ENCODE measurements at places on chromosomes 5 and 9.

- H3K4me3 ChIP-seq, result no peak overlapping the region
- H3K36me3 ChIP-seq, result peaks cover 80% of the 10 kb centered on the region
- peaks cover 8% of the 10 kb centered on the region for H3K4me1 ChIP-seq
- H3K27ac ChIP-seq, result no peak overlapping the region
These were observed 178.8 kb downstream of the TRIO start for GRCh38 chr5:14321936-14322335.

DNA sequence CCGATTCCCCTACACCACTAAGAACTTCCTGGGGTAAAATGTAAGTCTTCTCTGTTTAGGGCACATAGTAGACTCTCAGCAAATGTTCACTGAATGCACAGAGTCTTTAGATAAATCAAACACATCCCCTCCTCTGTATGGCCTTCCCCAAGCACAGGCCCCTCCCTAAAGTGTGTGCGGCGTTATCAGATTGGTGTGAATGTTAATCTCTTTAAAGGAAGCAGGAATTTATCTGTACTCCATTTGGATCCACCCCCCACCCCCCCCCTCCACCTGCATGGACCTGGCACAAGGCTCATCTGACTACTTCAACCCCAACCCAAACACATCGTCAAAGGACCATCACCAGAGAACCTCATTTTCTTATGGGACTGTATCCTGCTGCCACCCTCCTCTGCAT is 6.3 kb downstream of the PCDH1 start:
- no peak overlapping the region for H3K27ac ChIP-seq
- H3K4me1 ChIP-seq, result no peaks in the 10 kb centered on the region
- H3K36me3 ChIP-seq, result no peaks in the 10 kb centered on the region
- peaks cover 91% of the 10 kb centered on the region for H3K27me3 ChIP-seq
- no peak for DNase-seq

DNA sequence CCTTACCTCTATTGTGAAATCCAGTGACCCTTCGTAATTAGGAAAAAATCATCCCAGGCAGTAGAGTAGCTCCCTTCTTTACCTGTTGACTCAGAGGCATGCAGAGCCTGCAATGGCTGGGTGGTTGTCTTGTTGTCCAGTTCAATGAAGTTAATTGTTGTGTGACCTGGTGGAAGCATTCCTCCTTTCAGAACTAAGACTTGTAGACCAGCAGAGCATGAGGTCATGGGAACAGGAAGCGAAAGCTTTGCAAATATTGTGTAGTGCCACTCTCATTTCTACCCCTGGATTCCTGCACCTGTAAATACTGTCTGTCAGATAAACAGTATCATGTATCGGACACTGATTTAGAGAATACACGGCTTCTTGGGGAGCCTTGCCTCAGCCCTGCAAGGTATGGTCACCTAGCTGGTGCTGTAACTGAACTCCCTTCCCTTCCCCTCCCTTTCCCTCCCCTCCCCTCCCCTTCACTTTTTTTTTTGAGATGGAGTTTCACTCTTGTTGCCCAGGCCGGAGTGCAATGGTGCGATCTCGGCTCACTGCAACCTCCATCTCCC is 5.7 kb upstream of the PRXL2C start:
- no peak overlapping the region for H3K27ac ChIP-seq
- H3K4me1 ChIP-seq, result no peaks in the 10 kb centered on the region
- DNase-seq, result no peak
- no peaks in the 10 kb centered on the region for H3K27me3 ChIP-seq
- no peaks in the 10 kb centered on the region for H3K36me3 ChIP-seq

DNA sequence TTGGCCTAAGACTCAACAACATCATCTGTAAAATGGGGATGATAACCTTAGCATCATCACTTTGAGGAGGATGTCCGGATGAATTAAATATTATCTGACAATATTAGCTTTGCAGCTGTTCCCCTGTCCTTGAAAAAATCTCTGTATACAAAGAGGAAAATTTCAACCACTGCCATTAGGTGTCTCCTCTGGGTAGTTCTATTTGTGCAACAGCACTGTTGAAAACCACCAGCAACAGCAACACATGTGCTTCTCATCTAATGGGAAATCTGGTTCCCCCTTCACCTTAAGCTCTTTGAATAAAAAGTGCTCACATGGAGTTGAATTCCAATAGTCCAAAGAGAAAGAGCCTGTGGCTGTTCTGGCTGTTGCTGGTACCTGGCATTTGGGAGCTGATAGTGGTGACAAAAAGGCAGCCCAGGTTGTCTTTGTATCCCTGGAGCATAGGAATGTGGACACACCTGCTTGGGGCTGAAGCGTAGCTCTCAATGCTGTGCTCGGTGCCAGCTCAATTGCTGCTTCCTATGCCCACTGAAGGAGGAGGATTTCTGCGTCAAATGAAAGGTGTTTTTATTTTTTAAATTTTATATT is 322.1 kb upstream of the MSX2 start:
- no peak for DNase-seq
- no peaks in the 10 kb centered on the region for H3K27me3 ChIP-seq
- no peak overlapping the region for H3K27ac ChIP-seq
- no peaks in the 10 kb centered on the region for H3K4me1 ChIP-seq
- H3K4me3 ChIP-seq, result no peak overlapping the region

DNA sequence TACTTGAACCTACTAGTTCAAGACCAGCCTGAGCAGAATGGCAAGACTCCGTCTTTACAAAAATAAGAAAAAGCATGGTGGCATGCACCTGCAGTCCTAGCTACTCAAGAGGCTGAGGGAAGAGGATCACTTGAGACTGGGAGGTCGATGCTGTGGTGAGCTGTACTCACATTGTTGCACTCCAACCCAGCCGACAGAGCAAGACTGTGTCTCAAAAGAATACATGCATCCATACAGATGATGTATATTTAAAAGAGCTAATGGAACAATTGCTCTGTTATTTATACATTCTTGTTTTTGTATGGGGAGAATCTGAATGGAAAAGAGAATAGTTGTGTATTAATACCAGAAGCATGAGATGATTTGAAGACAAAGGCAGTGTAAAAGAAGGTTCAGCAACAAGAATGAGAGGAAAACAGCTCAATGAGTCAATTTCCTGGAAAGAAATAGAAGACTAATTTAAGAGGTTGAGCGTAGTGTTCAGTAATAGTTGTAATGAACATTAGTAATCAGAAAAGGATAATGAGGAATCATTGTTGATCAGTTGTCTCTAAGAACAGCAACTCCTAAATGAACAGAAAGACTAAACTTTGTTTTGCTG is 1.9 kb upstream of the LRRC70 start:
- H3K27ac ChIP-seq, result peak overlapping the region; percentile 38
- H3K4me1 ChIP-seq, result peaks cover 5% of the 10 kb centered on the region
- H3K27me3 ChIP-seq, result no peaks in the 10 kb centered on the region
- H3K4me3 ChIP-seq, result no peak overlapping the region
- DNase-seq, result no peak

- no peaks in the 10 kb centered on the region for H3K27me3 ChIP-seq
- H3K27ac ChIP-seq, result no peak overlapping the region
- no peaks in the 10 kb centered on the region for H3K36me3 ChIP-seq
- no peak for DNase-seq
These were observed 339.7 kb downstream of the RAB3C start for GRCh38 chr5:58922461-58923171.

DNA sequence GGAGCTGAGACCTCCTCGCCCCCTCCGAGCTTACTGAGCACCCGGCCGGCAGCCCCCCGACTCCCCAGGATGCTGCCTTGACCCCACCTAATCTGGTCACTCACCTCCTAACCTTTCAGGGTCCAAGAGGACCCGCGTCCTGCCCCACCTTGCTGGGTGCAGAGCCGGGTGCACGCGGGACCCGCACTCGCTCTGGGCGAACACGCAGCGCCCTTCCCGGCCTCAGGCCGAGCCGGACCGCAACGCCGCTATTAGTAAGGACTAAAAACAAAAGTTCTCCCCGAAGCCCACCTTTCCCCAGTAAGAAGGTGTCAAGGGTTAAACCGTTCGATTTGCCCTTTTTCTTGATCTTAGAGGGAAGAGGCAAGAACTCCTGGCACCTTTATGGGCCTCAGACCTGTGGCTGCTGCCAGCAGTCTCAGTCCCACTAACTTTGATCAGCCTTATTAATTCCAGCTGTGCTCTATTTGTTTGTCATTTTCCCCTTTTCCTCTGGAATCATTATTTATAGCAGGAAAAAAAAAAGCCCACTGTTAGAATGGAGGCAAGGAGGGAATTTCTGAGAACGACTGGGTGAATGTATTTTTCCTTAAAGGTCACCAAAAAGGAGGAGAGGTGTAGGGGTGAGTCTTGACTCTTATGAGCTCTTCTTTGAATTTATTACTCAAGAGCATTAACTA is 10.5 kb downstream of the IRX2 start:
- no peak for DNase-seq
- H3K27ac ChIP-seq, result no peak overlapping the region
- H3K4me1 ChIP-seq, result peaks cover 7% of the 10 kb centered on the region
- H3K27me3 ChIP-seq, result 0 out of 2 replicates have a peak, but pooled peaks cover 3% of the 10 kb centered on the region
- peaks cover 14% of the 10 kb centered on the region for H3K36me3 ChIP-seq

DNA sequence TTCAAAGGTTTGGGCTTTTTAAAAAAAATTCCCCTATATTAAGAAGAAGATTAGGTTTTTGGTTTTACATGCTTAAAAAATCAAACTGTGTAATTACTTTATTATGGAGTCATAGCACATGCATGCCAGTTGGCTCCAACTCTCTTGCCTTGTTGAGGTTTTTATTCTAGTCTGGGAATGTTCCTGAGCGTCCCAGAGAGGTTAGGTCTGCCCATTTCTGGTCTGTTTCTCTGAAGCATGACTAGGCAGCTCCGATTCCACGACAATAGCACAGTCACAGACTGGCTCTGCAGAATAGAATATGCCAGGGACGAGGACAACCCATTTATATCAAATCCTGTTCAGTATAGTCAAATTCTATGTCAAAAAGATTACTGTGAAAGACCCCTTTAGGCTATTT is 217.0 kb downstream of the PCSK5 start:
- no peaks in the 10 kb centered on the region for H3K27me3 ChIP-seq
- H3K27ac ChIP-seq, result no peak overlapping the region
- no peaks in the 10 kb centered on the region for H3K36me3 ChIP-seq
- no peak overlapping the region for H3K4me3 ChIP-seq
- no peak for DNase-seq
- no peaks in the 10 kb centered on the region for H3K4me1 ChIP-seq

DNA sequence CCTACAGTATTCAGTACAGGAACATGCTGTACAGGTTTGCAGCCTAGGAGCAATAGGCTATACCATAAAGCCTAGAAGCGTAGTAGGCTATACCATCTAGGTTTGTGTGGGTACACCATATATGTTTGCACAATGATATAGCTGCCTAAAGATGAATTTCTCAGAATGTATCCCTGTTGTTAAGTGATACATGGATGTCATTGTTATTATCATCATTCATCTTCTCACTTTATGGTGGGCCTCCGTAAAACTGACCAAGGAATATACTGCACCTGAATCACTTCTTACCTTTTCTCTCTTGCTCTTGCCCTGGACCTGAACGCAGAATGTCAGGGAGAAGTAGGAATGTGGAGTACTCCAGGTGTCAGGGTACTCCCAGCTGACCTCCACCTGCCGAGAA is 11.8 kb downstream of the IL12B start:
- no peaks in the 10 kb centered on the region for H3K27me3 ChIP-seq
- H3K4me3 ChIP-seq, result no peak overlapping the region
- no peak overlapping the region for H3K27ac ChIP-seq
- no peak for DNase-seq
- no peaks in the 10 kb centered on the region for H3K36me3 ChIP-seq

- H3K36me3 ChIP-seq, result no peaks in the 10 kb centered on the region
- DNase-seq, result no peak
- H3K4me1 ChIP-seq, result no peaks in the 10 kb centered on the region
- no peaks in the 10 kb centered on the region for H3K27me3 ChIP-seq
- H3K4me3 ChIP-seq, result no peak overlapping the region
These were observed 38.7 kb downstream of the CDC42SE2 start for GRCh38 chr5:131302506-131302905.

DNA sequence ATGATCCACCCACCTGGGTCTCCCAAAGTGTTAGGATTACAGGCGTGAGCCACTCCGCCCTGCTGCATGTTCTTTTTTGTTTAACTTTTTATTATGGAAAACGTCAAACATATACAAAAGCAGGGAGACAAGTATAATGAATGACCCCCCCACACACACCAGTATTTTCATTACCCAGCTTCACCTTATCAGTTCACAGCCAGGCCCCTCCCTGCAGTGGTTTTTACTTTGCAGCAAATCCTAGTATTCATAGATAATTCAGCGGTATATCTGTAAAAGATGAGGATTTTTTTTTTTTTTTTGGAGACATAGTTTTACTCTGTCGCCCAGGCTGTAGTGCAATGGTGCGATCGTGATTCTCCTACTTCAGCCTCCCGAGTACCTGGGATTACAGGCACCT is 2.3 kb downstream of the POMT1 start:
- peaks cover 19% of the 10 kb centered on the region for H3K36me3 ChIP-seq
- no peaks in the 10 kb centered on the region for H3K27me3 ChIP-seq
- no peak overlapping the region for H3K4me3 ChIP-seq
- H3K4me1 ChIP-seq, result peaks cover 18% of the 10 kb centered on the region
- no peak for DNase-seq

GRCh38 chr9:82969291-82969690 is 93.7 kb downstream of the RASEF start:
- H3K27ac ChIP-seq, result no peak overlapping the region
- H3K27me3 ChIP-seq, result no peaks in the 10 kb centered on the region
- H3K36me3 ChIP-seq, result no peaks in the 10 kb centered on the region
- no peaks in the 10 kb centered on the region for H3K4me1 ChIP-seq

- no peak for DNase-seq
- no peak overlapping the region for H3K27ac ChIP-seq
- H3K36me3 ChIP-seq, result peaks cover 40% of the 10 kb centered on the region
- no peaks in the 10 kb centered on the region for H3K27me3 ChIP-seq
These were observed 9.7 kb upstream of the PSMD5 start for GRCh38 chr9:120852240-120853010.

DNA sequence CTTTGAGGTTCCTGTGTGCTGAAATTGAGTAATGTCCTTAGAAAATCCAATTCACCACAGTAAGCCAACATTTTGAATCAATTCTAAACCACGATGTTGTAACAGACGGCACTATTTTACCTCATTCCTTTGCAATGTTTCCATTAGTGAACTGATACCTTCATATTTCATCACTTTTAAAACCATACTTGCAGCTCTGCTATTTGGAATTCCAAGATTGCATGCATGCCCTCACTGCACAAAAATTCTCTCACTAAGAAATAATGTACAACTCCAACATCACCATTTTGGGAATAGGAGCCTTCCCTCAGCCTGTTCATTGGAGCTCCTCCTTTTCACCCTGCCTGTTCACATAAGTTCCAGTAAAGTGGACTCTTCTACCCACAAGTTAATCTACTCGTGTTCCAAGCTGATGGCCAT is 74.8 kb upstream of the TGFBR1 start:
- H3K27me3 ChIP-seq, result no peaks in the 10 kb centered on the region
- no peaks in the 10 kb centered on the region for H3K36me3 ChIP-seq
- no peak overlapping the region for H3K4me3 ChIP-seq
